ENCODE measurements at places on chromosomes 4 and X.

DNA sequence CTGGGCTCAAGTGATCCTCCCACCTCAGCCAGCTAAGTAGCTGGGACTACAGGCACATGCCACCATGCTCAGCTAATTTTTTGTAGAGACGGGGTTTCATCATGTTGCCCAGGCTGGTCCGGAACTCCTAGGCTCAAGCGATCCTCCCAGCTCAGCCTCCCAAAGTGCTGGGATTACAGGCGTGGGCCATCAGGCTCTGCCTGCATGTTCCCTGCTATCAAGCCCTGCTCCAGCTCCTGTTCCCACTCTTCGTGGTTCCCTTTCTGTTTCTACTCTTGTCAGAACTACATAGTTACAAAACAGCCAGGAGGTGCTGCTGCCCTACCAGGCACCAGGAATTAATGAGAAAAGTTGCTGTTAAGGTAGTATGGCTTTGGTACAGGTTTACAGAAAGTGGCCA is 8.7 kb downstream of the TIMP1 start:
- DNase-seq = no peak

DNA sequence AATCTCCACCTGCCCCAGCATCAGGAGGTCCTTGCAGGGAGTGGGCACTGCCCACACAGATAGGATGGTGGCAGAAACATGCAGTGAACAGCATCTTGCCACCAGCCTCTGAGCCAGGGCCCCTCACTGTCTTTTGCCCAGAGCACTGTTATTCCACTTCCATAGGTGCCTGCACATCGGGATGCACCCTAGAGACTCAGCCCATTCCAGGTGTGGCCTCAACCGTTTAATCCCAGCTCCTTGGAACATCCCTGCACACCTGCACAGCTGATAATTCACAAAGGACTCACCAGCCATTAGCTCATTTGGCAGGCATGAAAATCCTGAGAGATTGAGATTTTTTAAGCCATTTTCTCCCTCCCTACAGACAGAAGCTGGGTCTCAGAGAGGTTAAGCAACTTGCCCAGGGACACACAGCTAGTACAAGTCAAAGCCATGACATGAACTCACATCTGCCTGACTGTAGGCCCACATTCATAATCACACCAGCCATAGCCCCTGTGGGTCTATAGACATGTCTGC is 116.3 kb downstream of the EFNB1 start:
- DNase-seq = no peak

DNA sequence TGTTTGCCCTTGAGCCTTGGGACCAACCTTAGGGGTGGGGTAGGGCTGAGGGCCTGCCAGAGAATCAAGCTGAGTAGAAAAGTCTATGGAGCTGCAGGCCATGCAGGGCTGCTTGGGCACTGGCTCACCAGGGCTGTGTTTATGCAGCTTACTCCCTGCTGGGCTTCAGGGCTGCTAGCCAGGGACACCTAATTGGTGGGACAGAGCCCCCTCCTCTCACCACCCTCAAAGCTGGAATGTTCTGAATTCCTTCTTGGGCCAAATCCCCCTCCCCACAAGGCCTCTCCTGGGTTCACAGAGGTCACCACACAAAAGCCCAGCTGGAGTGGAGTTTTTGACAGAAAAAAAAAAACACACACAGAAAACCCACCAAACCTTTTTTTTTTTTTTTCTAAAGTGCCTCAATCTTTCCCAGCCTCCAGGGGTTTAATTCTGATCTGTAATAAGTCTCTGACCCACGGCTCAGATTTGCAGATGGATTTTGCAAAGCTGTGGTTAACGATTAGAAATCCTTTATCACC is at the start of gene CLDN2:
CLDN2 (plus strand) TSS at position 471 of the 521 bp plus-strand sequence. CDS start 7,827 bp downstream, outside the sequence.
- DNase-seq = no peak

GRCh38 chr4:83112231-83112630 is 2.3 kb downstream of the PLAC8 start:
- peak; percentile 8 for DNase-seq

GRCh38 chr4:181301735-181302710 is 941.2 kb upstream of the TENM3 start:
- DNase-seq = peak; percentile 11

DNA sequence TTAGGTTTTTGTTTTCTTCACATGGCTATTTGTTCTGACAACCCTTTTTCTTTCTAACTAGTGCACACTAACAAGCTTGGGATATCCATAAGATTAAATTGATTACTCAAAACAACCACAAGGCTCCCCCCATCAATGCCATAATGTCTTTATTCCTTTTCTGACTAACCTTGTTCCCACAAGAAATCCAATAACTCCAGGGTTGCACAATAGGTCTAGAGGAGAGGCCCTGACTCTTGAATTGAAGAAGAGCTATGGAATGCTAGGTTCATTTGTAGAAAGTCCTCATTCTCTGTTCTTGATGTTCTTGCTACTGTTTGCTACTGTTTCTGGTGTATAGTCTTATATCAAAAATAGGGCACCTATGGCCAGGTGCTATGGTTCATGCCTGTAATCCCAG is 71.0 kb downstream of the PRRG1 start:
- DNase-seq = no peak

GRCh38 chr4:161936625-161937550 is 226.9 kb downstream of the FSTL5 start:
- no peak for DNase-seq

DNA sequence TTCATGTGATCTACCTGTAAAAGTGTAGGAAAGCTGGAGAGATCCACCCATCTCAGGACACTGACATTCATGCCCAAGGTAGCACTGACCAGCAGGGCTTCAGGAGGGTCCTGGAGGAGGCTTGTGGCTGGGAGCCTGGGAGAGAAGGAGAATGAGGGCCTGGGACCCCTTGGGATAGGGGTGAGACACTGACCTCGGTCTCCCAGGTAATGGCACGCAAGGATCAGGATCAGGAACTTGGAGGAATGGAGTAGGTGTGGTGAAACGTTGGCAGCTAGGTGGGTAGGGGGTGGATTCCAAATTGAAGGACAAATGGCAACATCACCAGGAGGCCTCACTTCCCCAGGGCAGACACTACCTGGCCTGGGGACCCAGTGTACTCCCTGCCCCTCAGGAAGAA is 12.4 kb upstream of the RGS12 start:
- no peak for DNase-seq

- DNase-seq = no peak
These were observed 553 bp downstream of the SLC16A2 start for GRCh38 chrX:74421740-74422352.

- no peak for DNase-seq
These were observed 1139.7 kb downstream of the PCDH18 start for GRCh38 chr4:136392576-136392975.

- no peak for DNase-seq
These were observed 121.9 kb upstream of the PDLIM3 start for GRCh38 chr4:185657183-185657582.

DNA sequence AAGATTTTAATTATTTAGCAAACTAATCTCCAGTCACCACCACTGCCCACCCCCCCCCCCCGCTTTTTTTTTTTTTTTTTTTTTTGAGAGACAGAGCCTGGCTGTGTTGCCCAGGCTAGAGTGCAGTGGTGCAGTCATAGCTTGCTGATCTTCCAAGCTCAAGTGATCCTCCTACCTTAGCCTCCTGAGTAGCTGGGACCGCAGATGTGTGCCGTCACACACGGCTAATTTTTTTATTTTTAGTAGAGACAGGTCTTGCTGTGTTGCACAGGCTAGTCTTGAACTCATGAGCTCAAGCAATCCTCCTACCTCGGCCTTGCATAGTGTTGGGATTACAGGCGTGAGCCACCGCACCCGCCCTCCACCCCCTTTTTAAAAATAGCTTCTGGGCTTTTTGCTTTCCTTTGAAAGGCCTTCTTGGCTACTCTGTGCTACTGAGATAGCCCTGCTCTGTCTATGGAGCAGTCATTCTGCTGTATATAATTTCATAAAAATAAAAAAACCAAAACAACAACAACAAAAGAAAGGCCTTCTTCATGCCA is 18.7 kb downstream of the TXLNG start:
- no peak for DNase-seq

DNA sequence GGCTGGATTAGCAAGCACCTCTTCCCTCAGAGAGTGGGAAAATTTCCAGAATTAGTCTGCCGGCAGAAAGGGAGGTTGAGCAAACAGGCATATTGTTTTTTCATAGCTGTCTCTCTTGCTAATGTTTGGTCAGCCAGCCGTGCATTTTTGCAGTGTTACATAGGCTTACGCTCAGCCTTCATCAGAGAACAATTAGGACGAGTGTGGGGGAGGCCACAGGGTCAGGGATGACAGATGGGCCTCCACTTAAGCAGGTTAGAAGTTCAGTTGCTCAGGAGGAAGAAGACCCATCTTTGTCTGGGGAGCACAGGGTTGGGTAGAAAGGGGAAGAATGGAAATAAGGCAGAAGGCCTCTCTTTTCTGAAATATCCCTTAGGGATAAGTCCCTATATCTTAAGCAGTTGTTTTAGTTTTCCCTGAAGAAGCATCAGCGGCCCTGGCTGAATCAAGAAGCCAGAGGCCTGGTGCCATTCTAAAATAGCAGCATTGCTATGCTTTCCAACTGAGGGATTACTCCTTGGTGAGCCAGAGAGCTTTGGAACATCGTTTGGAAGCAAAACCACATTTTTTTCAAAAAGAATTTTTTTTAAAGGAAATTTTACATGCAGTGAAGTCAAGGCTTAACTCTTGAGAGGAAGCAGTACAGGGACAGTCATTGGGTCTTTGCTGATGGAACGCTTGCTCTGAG is 118.8 kb downstream of the SMIM20 start:
- DNase-seq = no peak

DNA sequence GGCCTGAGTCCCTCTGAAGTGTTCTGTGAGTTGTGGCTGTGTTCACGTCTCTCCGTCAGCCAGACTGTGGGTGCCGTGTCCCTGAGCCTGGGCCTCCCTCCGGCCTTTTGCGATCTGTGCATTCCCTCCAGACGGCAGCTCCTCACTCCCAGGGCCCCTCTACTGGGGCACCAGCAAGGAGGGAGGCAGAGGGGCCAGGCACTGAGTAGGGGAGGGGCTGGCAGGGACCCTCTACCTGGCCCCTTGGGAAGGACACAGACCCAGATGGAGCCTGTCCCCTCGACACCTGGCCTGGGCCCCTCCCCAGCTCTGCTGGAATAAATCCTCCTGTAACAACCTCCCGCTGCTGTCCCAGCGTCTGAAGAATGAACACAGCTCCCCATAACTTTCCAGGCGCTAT is 110.0 kb upstream of the NKX1-1 start:
- no peak for DNase-seq

- DNase-seq = no peak
These were observed 43.8 kb upstream of the PRPS2 start for GRCh38 chrX:12747433-12747832.
